ENCODE measurements at places on chromosomes 13 and 19.

GRCh38 chr13:21458451-21458812 lies 671 bp downstream of the ZDHHC20 start:
- DNase-seq: peak; percentile 53

GRCh38 chr13:38421590-38422560 lies 72.2 kb downstream of the UFM1 start:
- no peak for DNase-seq

GRCh38 chr13:36344886-36345437 lies 1.2 kb downstream of the SPART start:
- DNase-seq: no peak

- no peak for DNase-seq
Observed at GRCh38 chr19:35037716-35038622, 3.6 kb upstream of the HPN start.

- no peak for DNase-seq
Observed at GRCh38 chr13:99601535-99601934, 100.3 kb downstream of the TM9SF2 start.

GRCh38 chr13:79917628-79918027 lies 423.3 kb downstream of the SPRY2 start:
- no peak for DNase-seq

GRCh38 chr13:76853921-76854608 lies 32.1 kb downstream of the KCTD12 start:
- no peak for DNase-seq

DNA sequence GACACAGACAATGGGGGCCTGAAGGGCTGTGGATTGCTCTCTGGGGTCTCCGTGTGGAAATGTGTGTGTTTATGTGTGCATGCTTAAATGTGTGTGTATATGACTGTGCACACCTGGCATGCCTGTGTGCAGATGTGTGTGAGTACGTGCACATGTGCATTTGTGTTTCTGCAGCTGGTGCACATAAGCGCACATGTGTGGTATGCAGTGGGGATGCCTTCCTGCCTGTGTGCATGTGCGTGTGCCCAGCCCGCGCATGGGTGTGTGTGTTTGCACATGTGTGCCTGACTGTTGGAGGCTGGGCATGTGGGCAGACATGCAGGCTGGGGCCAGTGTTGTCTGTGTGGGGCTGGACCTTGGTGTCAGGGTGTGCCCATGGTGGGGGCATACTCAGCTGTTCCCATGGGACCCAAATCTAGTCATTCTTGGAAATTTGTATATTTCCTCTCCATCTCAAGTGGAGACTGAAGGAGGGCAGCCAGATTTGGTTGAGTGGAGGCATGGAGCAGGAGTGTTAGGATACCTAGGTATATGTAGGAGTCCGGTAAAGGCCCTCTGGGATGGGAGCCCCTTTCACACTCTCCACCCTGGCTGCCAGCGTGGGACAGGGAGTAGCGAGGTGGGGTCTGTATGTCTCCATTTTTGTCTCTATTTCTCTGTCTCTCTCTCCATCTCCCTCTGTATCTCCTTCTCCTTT lies 49.9 kb downstream of the CELF5 start:
- no peak for DNase-seq

DNA sequence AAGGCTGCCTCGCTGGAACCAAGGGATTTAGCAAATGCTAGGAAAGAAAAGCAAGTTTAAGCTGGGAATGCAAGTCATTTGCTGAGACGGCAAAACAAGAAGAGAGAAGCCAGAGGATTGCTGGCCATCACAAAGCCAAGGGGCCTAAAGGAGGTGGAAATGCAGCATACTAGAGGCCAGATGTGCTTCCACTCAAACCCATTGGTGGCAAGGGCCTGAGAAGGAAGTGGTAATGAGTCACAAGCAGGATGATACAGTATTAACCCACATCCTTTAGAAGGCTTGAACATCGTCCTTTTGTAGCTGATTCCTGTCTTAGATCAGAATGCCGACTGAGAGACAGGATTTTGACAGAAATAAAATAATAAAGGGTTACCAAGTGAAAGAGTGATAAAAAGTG lies 68.2 kb downstream of the ITGBL1 start:
- DNase-seq: peak; percentile 13

DNA sequence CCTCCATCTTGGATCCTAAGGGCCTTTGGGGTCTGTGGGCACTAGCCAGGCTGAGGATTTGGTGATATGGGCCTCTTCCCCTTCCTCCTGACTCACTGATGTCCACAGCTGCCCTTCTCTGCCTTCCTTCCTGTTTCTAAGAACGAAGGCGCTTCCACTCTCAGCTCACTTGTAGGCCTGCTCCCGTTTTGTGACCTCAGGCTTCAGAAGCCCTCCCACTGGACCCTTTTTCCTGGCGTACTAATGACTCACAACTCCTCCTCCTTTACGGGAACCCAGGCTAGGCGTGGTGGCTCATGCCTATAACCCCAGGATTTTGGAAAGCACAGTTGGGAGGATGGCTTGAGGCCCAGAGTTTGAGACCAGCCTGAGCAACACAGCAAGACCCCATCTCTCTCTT lies 55.6 kb downstream of the TMED1 start:
- no peak for DNase-seq

Data from activated naive CD4-positive, alpha-beta T cell treated with Interleukin-2 at 50 U/mL for 16 hours (primary cell).